NCI-H187 (cell line): ENCODE measurements at places on chromosomes 12 and 14.

- no peak for DNase-seq
These were observed 24.2 kb upstream of the GALNT16 start for GRCh38 chr14:69235708-69236107.

GRCh38 chr12:108757856-108758255, 26.5 kb upstream of the CORO1C start:
- DNase-seq: no peak

DNA sequence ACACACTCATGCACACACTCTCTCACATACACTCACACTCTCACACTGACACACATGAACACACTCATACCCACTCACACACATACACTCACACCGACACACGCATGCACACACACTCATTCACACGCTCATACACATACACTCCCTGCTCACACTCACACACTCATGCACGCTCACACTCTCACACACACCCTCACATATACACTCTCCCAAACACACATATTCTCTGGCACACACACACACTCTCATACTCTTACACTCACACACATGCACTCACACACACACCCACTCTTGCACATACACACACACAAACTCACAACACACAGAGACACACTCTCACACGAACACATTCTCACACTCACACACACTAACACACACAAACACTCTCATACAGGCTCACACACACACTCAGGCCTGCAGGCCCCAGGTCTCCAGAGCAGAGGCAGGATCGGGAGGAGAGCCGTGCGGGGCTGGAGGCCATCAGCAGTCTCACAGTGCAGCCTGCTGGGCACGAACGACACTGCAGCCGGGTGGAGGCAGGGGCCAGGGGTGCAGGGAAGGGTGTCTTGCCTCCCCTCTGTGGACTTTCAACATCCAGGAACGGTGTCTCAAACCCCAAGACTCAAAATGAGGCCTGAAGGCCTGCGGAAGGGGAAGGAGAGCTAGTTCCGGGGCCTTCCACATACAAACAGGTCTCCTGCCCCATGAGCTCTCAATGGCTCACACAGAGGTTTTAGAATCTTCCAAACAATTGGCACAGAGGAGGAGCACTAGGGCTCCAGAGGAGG, 148.7 kb downstream of the ANO2 start:
- DNase-seq: no peak

- DNase-seq: no peak
These were observed 638.3 kb upstream of the TMEM132C start for GRCh38 chr12:127628645-127629044.

- no peak for DNase-seq
These were observed 10.5 kb downstream of the MLXIP start for GRCh38 chr12:122089077-122089476.

DNA sequence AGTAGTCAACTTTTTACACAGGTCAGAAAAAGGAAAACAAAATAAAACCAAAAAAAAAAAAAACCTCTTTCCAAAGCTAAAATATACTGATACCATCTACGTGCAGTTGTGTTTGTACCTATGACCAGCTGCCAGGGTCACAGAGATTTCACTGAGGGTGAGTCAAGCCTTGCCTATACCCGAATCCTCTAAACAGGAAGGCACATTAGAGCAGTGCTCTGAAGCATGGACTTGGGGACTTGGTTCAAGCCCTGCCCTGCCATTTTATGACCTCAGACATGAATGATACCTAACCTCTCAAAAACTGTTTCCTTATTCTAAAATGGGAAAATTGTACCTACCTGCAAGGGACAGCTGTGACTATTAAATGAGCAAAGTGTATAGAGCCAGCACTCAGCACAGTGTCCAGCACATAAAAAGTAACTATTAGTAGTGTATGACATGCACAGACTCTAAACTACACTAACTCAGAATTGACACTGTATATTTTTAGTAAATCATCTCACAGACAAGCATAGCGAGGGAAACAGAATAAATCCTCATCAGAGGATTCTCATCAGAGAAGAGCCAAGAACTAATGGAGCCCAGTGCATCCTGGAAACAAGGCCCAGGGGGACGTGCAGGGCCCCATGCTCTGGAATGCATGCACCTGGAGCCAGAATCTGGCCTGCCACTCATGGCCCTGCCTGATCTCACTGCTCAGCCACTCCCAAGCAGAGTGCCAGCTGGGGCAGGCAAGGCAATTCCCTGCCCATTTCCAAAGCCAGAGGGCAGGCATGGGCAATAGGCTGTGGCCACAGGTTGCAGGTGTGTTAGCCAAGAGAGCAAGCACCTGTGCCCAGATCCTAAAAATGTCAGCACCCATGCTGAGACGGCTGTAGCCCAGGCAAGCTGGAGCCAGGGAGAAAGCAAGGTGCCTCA, 57.0 kb downstream of the NT5DC3 start:
- no peak for DNase-seq

- no peak for DNase-seq
These were observed 415.4 kb downstream of the ZFP36L1 start for GRCh38 chr14:68377459-68377858.

GRCh38 chr14:68688872-68689371, 103.9 kb downstream of the ZFP36L1 start:
- no peak for DNase-seq

DNA sequence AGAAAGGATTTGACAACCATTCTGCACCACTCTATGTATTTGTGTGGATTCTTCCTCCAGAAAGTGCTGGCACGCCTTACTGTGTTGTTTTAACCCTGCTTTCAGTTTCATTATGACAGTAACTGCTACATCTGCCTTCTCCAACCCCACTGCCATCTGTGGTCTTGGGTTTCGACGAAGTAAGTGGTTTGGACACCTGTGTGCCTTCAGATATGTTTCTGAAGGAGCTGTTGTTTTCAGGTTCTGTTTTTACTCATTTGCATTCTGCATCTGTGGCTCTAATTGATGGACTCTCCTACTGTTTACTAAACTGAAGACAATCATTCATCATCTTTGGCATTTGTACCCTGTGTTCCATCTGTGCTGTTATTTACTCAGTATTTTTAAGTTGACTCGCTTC, 4.1 kb downstream of the TSHR start:
- DNase-seq: peak; percentile 8

DNA sequence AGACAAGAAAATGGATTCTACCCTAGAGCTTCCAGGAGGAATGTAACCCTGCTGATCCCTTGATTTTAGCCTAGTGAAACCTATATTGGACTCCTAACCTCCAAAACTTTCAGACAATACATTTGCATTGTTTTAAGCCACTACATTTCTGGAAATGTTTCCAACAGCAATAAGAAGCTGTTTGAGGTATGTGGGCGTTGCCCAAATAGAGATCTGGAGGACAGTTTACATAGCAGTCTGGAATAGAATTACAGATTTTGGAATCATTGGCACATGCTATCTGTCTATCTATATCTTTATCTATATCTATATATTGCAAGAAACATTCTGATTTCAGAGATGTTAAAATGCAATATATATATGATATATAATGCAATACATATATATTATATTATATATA, 42.4 kb upstream of the EGLN3 start:
- DNase-seq: no peak
